ENCODE measurements at places on chromosomes 13 and 19. TPM values are rescaled to one million over a fixed set of nuclear protein-coding genes. Genes with fewer than 3 reads are reported as not detected.

The PTGIR gene
- 1.3 TPM for total RNA-seq

The SIGLEC8 gene
- not detected for total RNA-seq

The ERCC5 gene
- 65.9 TPM for total RNA-seq

The FFAR3 gene
- total RNA-seq = 1.7 TPM

The ZSCAN4 gene
- total RNA-seq = not detected

DNA sequence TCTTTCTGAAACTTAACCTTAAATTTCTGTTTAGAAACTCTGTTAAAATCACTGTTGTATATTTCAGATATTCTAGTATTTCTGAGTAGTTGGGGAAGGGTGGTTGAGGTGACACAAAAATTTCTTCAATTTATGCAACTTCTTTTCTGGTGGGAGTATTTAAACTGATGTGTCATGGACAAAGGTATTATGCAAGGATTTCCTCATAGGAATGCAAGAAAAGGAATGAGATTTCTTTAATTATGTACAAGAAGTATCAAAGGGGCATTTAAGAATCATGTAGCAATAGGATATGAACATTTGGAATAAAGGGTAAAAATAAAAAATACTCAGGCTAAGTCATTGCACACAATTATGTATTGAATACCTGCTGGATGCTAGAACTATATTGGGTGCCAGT is 575.8 kb upstream of the KLF12 start:
- no peak for ATAC-seq

GRCh38 chr19:19297759-19298158 is 22.6 kb downstream of the SUGP1 start:
- ATAC-seq = no peak

DNA sequence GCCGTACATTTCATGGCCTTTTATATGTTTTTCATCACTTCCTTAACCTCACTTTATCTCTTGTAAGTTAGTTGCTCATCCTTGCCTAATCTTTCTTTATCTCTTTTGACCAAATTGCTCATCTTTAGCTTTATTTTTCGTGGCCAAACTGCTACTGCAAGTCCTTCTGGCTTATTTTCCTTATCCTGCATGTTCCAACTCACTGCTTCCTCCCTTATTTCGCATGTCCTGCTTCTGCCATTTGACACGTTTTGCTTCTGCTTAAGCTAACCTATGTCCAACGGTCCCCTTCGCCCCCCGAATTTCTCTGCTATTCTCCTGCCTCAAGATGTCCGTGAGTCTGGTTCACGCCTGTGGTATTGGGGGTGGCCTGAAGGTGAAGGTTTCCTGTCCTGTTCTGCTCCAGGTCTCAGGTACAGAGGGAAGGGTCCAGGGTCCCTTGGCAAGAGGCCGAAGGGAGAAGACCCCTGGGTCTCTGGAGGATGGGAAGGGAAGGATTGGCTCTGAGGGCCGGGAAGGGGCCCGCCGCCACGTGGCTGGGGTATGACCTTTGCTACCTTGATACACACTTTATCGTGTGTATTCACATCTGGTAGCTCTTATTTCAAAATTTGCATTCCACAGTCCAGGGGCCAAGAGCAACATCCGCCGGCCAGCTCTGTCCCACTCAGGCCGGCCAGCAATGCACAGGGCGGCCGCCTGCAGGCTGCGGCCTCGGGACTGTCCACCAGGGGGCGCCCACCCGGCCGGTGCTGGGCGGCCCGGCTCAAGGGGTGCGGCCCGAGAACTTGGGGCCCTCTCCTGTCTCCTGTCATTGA is 2.9 kb upstream of the C19orf85 start:
- ATAC-seq = peak; percentile 99

- no peak for ATAC-seq
These were observed 9.5 kb upstream of the PLEKHF1 start for GRCh38 chr19:29655648-29656335.

DNA sequence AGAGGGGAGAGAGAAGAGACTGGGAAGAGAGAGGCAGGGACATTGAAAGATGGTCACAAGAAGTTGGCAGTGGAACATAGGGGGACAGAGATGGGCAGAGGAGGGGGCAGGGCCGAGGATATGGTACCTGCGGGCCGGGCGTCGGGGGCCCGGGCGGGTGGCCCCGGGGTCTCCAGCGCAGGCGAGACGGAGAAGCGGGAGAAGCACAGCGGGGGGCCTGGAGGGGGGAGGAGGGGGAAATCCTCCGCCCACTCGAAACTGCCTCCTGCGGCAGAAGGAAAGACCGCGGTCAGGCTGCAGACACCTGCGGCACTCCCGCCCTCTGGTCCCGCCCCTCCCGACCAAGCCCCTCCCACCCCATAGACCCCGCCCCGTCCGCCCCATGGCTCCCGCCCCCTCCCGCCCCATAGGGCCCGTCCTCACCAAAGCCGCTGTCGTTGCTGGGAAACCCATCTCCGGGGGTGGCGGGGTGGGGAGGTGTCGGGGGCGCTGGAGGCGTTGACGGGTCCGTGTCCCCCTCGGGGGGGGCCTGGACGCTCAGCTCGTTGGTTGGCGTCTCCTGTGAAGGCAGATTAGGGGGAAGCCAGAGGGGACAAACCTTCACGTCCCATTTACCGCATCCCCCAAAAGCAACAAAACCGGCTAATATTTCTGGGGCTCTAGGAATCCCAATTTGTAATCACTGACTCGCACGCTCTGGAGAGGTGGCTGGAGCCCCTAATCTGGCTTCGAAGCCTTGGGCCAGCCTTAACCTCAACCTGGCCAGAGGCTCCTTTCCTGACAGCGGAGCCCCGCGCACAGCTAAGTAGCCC is 20.4 kb downstream of the LMTK3 start:
- ATAC-seq = no peak

DNA sequence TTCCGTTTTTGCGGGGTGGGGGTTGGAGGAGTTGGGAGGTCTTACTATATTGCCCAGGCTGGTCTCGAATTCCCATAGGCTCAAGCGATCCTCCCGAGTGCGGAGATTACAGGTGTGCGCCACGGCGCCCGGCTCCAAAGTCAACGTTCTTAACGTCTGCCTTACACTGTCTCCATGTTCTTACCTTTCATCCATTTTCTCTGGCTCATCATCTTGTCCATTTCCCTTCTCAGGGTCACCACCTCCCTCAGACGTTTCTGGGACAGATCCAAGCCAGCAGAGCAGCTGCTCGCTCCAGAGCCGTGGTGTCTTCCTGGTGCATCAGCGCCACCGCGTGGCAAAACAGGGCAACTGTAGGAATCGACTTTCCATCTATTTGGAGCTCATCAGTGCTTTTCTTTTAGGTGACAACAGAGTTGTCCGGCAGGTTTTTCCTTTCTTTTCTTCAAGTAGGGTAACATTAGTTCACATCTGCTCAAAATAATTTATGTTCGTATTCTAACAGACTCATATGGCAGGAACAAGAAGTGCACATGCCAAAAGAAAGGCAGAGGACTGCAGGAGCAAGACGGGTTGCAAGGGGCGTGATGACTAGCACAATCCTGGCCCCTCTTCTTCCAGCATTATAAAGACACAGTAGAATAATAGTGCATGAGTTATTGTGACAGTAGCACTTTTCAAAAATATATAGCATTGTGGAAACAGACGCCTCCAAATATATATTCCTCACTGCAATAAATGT is 103.1 kb upstream of the ABCC4 start:
- ATAC-seq = peak; percentile 93

DNA sequence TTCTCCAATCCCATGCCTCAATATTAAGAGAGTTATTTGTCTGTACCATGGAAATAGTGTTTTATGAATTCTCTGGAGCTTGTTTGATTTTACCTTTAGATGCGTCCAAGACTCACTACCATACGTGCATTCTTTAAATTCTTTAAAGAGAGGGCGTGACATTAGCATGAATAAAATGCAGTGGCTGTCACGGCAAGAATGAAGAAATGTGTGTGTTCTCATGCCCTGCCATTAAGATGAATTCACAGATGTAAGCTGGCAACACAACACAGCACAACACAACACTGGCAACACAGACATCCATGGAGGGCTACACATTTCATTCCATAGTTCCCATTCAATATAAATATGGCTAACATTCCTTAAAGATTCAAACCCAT is 213.4 kb downstream of the ENOX1 start:
- ATAC-seq = no peak

DNA sequence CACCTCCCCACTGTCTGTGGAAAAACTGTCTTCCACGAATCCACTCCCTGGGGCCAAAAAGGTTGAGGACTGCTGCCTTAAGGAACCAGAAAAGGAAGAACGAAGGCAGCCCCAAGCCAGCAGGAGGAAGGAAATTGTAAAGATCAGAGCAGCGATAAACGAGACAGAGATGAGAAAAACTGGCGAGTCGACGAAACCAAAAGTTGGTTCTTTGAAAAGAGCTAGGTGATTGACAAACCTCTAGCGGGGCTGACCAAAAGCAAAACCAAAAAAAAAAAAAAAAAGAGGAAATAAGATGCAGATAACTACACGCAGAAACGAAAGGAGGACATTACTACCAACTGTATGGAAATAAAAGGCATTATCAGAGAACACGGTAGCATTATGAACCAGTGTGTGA is 76.9 kb downstream of the GADD45B start:
- peak; percentile 95 for ATAC-seq
